Ovary (tissue), 10 donors: ENCODE measurements at places on chromosomes 13 and 19. TPM values are rescaled to one million over a fixed set of nuclear protein-coding genes. Genes with fewer than 3 reads are reported as not detected.

The ZNF534 gene
- 0.91 TPM for total RNA-seq

The ZNF154 gene
- 1.6 TPM for total RNA-seq

GRCh38 chr13:28607187-28607955, 51.6 kb upstream of the POMP start:
- no peak for DNase-seq

The ZNF682 gene
- 2.0 TPM for total RNA-seq

The RASGRP4 gene
- total RNA-seq: 0.60 TPM

DNA sequence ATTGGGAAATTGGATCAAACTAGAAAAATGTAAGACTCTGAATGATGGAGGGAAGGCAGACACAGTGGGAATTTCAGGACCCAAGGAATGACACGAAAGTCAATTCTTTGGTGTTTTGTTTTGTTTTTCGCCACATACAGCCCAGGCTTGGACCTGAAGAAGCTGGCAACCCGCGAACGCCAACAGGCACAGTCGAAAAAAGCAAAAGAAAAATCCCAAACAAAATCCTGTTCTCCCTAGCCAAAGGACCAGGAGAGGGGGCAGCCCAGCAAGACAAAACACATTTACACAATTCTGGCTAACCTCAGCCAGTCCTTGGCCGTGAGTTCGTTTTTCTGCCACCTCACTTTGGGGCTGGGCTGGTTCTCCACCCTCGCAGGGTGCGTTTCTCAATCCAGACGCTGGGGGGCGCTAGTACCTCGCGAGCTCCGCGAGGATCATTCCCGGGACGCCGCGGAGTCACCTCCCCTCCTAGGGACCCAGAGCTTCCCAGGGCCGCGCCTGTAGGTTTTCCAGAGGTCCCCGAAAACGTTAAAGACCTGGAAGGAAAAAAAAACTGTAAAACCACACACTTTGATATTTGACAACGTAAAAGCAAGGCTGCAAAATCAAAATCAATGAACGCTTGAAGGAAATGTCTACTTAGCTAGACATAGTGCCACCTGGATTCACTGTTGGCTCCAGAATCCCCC, 34.9 kb upstream of the TPM4 start:
- peak; percentile 88 for DNase-seq

The CGB3 gene
- not detected for total RNA-seq

The ZNF439 gene
- total RNA-seq: 13.6 TPM

DNA sequence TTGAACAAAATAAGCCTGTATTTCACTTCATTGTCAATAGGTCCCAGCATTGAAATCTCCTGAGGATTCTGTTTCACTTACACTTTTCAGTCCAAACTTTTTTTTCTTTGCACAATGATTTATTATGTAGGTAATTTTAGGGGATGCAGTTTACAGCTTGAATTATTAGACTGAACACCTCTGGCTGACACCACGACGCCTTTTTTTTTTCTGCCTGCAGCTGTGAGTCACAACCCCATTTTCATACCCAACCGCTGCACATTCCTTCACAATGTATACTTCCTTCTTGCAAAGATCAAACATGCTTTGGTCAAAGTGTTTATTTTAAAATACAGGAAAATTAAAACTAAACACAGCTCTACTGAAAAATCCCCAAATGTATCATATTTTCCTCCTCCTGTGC, 11.4 kb downstream of the ZIC2 start:
- DNase-seq: no peak

DNA sequence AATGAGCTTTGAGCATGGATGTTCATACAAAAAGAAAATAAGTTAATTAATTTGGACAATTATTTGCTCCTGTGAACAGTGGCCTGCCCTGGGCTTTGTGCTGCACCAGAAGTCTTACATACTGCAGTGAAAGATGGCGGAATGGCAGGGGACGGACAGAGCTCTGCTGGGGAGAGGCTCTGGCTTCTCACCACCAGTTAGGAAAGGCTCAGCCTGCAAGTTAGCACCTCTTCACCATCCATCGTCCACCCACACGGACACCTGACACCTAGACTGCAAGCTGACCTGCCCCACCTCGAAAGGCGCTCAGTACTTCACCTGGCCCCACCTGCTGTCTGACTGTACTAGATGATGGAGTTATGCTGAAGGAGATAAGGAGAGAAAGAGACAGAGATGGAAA, 203.9 kb upstream of the IRS2 start:
- no peak for DNase-seq

The CDC42EP5 gene
- 16.7 TPM for total RNA-seq

GRCh38 chr19:43777163-43777695, 3.5 kb downstream of the KCNN4 start:
- DNase-seq: no peak

GRCh38 chr13:71871176-71871754, 4.3 kb upstream of the DACH1 start:
- DNase-seq: no peak

DNA sequence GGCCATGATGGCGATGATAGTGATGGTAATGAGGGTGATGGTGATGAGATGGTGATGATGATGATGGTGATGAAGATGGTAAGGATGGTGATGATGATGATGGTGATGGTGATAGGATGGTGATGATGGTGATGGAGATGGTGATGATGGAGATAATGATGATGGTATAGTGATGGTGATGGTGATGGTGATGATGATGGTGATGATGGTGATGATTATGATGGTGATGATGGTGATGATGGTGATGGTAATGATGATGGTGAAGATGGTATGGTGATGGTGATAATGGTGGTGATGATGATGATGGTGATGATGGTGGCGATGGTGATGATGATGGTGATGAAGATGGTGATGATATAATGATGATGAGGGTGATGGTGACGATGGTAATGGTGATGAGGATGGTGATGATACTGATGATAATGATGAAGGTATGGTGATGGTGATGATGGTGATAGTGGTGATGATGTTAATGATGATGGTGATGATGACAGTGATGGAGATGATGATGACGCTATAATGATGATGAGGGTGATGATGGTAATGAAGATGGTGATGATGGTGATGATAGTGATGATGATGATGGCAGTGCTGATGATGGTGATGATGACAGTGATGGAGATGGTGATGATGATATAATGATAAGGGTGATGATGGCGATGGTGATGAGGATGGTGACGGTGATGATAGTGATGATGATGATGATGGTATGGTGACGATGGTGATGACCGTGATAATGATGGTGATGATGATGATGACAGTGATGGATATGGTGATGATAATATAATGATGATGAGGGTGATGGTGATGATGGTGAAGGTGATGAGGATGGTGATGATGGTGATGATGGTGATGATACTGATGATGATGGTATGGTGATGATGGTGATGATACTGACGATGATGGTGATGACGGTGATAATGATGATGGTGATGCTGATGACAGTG, 37.5 kb downstream of the ZNF557 start:
- DNase-seq: no peak

DNA sequence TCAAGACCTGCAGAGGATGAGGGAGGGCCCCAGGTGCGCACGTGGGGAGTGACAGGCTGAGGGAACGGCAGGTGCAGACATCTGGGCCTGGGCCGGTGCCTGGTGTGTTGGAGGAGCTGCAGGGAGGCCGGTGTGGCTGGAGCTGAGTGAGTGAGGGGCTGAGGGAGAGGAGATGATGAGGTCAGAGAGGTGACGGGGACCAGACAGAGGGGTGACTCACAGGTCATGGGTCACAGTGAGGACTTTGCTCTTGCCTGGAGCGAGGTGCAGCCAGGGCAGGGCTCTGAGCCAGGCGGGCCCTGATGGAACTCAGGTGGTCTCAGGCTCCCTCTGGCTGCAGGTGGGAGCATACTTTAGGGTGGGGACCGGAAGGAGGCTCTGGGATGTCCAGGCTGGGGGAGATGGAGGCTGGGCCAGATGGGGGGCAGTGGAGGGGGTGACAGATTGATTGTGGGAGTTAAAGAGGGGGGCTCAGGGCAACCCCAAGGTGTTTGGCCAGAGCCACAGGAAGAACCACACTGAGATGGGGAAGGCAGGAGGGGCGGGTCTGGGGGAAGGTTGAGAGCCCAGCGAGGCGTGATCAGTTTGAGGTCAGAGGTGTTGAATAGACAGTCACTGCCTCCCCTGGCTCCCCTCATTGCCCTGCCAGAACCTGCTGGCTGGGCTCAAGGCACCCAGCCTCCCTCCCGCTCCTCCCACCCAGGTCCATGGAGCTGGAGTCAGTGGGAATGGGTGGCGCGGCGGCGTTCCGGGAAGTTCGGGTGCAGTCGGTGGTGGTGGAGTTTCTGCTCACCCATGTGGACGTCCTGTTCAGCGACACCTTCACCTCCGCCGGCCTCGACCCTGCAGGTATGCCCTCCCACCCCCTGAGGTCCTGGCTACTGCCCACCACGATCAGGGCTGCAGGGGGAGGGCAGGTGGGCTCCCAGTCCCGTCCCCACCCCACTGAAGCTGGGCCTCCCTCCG, 8.4 kb downstream of the ARHGAP33 start:
- DNase-seq: no peak

DNA sequence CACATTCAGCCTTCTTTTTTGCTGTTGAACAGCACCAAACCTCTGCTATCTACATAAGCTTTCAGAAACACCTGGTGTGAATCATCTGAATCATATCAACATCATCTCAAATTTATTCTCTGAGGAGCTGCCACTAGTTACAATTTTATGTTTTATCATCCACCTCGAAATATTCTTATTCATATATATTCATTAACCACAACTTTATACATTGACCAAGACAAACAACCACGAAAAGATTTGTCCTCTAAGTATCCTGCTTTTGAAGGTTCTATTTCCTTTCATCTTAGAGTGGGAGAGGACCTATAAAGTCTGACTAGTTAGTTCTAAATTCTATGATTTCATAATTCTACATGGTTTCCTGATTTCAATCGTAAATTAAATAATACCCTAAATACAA, 18.9 kb downstream of the ESD start:
- DNase-seq: no peak

- no peak for DNase-seq
Measured at GRCh38 chr13:74706801-74707200, 572.6 kb upstream of the KLF12 start.

DNA sequence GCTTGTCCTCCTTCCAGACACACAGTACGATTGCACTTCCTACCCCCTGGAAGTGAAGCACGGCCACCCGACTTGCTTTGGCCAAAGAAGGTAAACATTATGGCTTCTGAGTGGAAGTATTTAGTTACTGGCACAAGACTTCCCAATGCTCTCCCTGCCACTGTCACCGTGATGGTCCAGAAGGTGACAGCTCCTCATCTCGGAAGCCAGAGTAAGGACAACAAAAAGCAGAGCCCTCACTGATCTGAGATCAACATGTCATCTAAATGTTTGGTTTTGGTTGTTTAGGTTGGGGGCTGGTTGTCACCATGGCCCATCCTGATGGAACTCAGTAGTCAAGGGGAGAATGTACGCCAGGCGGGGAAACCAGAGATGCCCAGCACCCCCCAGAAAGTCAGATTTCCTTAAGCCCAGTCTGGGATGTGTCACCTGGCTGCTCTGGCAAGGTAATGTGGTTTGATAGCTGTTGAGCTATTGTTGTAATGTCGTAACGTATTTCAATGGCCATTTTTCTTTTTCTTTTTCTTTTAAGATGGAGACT, 170.1 kb upstream of the ZNF536 start:
- no peak for DNase-seq

The DAZAP1 gene
- 113 TPM for total RNA-seq

- DNase-seq: no peak
Measured at GRCh38 chr13:65856431-65856830, 1373.7 kb downstream of the PCDH9 start.

DNA sequence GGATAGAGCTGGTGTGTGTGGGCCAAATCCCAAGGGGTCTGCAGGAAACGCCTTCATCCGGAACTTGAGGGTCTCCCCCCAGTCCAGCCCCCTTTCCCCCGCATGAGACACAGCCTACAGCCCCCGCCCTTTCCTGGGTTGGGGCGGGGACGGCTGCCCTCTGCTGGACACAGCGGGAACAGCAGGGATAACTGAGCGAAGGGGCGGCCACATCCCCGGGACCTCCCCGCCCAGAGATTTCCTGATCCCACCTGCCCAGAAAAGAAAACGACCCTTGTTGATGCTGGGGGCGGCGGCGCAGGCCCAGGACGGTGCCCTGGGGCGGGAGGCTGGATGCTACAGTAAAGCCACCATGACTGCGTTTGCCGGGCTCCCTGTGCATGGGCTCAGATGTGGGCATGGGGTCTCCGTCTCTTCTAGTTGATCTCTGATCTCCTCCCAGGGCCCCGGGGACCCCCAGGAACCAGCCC, 14.2 kb downstream of the ONECUT3 start:
- peak; percentile 43 for DNase-seq
